Upper lobe of left lung (tissue), 6 donors: ENCODE measurements at places on chromosomes 2 and 18. TPM values are rescaled to one million over a fixed set of nuclear protein-coding genes. Genes with fewer than 3 reads are reported as not detected.

Gene ERICH2
- 2.3 TPM for total RNA-seq

Gene SLC40A1
- total RNA-seq = 67.4 TPM

Gene TTC27
- total RNA-seq = 24.0 TPM

Gene CD8B2
- total RNA-seq = not detected

Gene TRPM8
- total RNA-seq = not detected

Gene TLX2
- not detected for total RNA-seq

Gene NCOA1
- total RNA-seq = 68.1 TPM

Gene STON1
- total RNA-seq = 23.4 TPM

Gene SCN3A
- 1.0 TPM for total RNA-seq

Gene GPR35
- 1.9 TPM for total RNA-seq

- DNase-seq = no peak
These were observed 238.6 kb downstream of the TWIST2 start for GRCh38 chr2:239086325-239087020.

GRCh38 chr18:12238826-12239225, 15.3 kb upstream of the CIDEA start:
- DNase-seq = no peak

- DNase-seq = no peak
These were observed 21.6 kb upstream of the SULT1C2 start for GRCh38 chr2:108267101-108267500.

- no peak for DNase-seq
These were observed 59.5 kb downstream of the RABL2A start for GRCh38 chr2:113686537-113686936.

- peak; percentile 91 for DNase-seq
These were observed 35.2 kb downstream of the FAM178B start for GRCh38 chr2:96951125-96951654.

- no peak for DNase-seq
These were observed 218.0 kb upstream of the OSR1 start for GRCh38 chr2:19576411-19576810.

DNA sequence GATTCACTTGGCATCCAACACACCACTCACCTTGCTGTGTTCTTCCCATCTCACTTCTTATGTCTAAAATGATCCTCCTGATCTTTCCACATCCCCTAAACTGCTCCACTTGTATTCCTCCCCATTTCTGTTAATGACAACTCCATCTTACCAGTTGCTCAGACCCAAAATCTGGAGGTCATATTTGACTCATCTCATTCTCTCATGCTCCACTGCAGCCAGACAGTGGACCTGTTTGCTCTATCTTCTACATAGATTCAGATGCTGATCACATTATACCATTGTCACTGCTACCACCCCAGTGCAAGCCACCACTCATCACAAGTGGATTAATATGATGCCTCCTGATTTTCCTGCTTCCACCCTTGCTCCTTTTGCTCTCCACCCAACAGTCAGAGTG, 7.9 kb upstream of the NABP1 start:
- no peak for DNase-seq

GRCh38 chr2:112168422-112169124, 30.4 kb downstream of the FBLN7 start:
- DNase-seq = no peak

GRCh38 chr2:171578127-171578803, 56.0 kb downstream of the CYBRD1 start:
- DNase-seq = no peak

GRCh38 chr2:133109772-133110171, 439.8 kb upstream of the LYPD1 start:
- DNase-seq = no peak

DNA sequence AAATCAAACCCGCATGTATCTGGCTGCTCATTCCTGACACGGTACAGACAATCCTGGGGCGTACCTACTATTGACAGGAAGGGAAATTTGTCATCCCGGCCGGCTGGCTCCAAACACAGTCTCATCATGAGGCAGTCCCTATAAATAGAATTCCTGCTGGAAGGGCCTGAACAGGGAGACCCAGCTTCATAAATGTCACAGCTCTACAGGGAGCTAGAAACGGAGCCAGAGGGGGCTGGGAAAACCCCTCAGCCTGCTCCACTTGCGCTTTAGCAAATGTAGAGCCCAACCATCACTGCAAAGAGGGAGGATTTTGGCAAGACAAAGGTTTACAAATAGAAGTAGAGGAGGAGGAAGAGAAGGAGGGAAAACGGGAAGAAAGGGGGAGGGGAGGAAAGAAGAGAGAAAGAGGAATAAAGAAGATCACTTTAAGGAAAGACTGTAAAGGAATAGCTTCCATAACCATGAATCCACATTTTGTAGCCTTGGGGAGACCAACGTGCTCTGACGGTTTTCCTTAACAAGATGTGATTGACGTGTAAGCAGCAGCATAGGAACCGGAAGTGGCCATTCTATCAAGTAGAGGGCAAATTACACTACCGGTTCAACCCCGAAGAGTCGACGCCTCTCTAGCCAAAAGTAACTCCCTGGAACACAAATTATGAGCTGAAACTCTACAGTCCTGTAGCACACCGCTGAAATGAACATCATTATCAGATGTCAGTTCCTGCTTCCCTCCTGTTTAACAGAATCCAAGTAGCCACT, 56.8 kb upstream of the TTN start:
- DNase-seq = peak; percentile 25

DNA sequence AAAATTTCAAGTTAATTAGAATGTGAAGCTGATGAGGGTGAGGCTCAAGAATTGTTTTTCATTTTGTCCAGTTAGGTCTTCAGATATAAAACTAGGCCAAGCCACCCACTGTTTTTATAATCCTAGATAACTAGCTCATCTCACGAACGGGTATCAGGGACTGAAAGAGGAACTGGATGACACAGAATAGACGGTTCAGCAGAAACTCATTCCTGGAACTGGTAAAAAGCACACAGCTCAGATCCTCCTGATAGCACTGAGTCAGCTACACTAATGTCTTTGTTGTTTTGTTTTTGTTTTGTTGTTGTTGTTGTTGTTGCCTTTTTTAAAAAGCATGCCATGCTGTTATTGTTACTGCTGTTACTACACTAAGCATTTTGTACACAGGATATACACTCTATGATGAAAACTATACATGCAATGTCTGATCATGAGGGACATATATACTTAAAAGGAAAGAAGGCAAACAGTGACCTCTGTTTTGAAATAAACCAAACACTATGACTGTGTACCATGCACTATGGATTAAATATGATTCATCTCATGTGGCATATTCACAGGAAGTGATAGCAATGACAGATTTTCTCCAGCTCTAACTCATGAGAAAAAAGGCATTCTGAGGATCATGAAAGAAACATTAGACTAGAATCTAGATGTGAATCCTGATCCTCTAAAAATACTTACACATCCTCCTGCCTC, 437.6 kb downstream of the NCKAP5 start:
- DNase-seq = no peak

- no peak for DNase-seq
These were observed 74.4 kb upstream of the ASB18 start for GRCh38 chr2:236338495-236339184.

DNA sequence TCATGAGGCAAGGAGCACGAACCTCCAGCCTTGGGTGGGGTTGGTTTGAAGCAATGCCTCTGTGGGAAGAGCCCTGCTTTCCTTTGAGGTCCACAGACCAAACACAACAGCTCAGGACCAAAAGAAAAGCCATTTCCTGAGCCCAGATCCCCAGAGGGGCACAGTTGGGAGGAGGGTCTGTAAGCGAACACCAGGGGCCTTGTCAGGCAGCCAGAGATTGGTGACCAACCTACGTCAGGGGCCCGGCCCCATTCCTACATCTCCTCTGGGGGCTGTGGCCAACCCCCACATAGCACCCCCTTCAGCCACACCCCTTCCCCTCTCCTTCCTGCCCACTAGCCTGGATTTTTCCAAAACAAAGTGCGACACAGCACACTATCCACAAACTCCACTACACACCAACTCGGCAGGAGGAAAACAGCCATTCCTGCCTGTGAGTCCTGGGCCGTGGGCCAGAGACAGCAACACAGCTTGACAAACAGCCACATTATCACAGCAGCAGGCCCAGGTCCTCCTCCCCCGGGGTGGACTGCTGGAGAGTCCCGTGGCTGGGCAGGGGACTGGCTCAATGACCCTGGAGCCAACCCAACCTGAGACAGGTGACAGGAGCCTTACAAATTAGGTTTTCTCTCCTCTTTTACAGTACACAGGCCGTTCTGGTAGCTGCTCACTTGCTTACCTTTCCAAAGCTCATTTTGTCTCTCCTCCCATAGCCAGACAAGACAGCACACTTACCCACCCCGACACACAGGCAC, 98.8 kb downstream of the TNS1 start:
- DNase-seq = no peak

- no peak for DNase-seq
These were observed 280.9 kb downstream of the ZNF385B start for GRCh38 chr2:179580378-179581146.

GRCh38 chr2:64632835-64633819, 20.6 kb downstream of the SERTAD2 start:
- no peak for DNase-seq

DNA sequence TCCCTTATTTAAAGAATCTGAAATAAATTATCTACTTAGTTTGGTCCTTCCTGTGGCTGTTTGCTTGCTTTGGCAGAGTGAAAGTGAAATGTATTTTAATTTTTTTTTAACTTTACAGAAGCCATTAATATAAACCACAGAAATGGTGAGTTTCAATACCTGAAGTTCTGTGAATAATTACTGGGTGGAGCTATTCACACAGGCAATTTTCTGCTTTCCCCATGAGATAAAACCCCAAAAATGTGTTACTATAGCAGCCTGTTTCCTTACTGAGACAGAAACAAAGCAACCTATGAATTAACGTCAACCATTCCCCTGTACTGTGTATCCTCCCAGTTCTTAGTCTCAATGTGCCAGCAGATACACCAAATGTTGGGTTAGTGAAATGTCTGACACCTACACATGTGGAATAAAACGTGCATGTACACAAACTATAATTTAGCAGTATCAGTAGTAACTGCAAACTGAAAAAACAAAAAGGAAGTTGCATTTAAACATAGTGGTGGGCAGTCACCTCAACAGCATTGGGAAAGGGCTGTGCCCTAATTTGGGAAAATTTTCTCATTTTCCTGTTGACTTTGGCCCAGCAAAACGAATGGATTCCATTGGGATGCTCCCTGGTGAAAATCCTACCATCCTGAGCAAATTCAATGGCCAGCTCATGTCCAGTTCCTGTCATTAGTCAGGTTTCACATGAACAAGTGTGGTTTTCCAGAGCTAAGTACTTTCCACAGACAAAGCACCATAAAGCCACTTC, 73.1 kb upstream of the RMDN2 start:
- DNase-seq = no peak

DNA sequence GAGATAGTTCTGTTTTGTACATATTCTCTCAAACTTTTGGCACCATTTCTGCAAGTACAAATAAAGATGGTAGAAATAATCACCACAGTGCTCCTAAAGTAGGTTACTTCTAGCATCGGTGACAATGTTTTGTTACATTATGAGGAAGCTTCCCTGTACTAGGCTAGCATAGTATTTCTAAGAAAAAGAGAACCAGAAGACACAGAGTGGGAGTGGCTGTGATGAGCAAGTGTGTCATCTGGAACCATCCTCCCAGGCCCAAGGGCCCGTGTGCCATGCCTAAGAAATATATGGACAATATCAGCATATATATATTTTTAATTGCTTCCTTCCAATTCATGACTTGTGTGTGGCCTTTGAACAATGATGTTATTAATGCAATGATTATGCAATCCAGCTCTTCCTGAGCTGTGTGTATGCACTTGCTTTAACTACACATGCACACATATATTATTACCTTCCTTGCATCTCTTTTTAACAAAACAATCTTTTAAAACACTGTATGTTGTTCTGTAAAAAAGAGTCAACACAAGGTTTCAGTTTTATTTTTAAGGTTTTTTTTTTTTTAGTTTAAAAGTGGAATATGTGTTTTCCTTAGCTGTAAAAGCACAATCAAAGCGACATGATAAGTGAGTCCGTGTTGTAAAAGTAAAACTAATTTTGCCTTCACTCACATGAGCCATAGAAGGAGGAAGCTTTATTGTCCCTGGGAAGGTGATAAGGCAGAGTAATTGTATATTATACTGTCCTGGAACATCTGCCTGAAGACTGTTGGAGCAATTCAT, 303.9 kb downstream of the ZNF407 start:
- DNase-seq = no peak

GRCh38 chr2:160813506-160813858, 319.9 kb upstream of the RBMS1 start:
- DNase-seq = no peak

GRCh38 chr2:127672341-127673224, 2.7 kb downstream of the LIMS2 start:
- no peak for DNase-seq
